Amniotic epithelial cell (primary cell): ENCODE measurements at places on chromosomes 12 and 14.

DNA sequence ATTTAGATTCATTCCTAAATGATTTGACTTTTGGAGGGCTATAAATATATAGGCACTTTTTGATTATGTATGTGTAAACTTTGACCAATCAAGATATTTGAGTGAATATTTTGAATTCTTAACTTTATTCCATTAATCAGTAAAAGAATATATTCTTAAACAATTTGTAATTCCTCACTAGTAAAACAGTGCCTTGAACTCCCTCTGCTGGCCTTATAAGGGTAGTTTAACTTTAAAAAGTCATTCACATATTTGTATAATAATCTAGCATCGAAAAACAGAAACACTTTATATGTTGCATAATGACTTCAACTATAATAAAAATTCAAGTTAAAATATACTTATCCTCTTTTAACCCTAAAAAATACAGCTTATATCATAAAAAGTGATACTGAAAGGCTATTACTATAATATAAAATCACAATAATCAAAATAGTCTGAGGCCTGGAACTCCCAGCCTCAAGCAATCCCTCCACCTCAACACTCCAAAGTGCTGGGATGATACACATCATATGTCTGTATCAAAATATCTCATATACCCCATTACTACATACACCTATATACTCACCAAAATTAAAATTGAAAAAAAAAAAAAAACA is 31.2 kb downstream of the CCDC59 start:
- peak; percentile 20 for DNase-seq

DNA sequence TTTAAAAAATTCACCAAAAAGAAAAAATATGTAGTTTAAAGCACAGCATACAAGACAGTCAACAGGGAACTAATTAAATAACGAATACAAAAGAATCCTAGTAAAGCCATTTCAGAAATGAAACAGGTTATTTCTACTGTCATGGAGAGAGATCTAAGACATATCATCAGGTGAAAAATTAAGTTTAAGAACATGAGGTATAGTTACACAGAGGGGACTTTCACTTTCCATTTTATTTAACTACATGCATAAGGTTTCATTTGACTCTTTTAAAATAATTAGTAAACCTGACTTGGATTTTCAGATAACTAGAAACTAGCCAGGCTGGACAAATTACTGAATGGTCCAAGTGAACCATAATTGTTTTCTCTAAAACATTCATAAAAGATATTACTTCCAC is 11.3 kb downstream of the SEC23A start:
- no peak for DNase-seq

DNA sequence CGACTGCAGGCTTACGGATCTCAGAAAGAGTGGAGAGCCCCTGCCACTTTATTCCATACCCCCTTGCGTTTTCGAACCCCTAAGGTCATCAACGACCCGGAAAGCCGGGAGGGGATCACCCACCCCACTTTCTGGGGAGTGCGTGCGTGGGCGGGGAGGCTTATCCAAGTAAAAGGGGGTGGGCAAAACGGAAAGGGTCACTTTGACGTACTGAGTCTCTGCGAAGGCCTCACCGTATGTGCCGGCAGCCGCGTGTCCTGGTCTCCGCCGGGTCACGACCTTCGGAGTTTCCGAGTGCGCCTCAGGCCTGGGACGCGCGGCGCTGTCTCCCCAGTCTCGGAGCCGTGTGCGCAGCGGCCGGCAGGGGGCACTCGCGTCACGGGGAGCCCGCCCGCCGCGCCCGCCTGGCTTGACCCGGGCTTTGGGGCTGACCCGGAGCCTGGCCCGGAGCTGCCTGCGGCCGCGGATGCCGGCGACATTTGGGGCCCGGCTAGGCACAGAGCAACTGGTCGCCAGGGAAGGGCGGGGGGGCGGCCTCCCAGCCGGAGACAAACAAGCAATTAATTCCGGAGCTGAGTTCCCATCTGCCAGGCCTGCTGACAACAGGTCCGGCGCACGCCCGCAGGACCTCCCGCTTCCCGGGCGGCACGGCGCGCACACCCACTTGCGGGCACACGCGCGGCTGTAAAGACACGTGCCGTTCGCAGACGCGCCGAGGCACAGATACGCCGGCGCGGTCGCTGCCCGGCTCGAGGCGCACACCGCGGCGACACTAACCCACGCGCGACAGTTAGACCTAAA is 890 bp upstream of the KIF26A start:
- peak; percentile 12 for DNase-seq

DNA sequence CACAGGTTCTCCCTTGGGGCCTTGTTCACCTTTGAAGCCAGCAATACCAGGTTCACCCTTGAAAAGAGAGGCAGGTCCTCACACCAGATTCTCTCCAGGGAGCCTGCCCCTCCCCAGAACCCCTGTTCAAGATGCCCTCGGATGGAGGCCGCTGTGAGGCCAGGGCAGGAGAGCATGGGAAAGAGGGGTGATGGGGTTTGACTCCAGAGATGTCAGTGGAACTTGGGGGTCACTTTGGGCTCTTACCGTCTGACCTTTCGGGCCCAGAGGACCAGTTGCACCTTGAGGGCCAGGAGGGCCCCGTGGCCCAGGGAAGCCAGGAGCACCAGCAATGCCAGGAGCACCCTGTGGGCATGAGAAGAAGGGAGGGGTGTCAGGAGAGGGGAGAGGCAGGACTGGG is 17.4 kb downstream of the COL2A1 start:
- DNase-seq, result no peak

DNA sequence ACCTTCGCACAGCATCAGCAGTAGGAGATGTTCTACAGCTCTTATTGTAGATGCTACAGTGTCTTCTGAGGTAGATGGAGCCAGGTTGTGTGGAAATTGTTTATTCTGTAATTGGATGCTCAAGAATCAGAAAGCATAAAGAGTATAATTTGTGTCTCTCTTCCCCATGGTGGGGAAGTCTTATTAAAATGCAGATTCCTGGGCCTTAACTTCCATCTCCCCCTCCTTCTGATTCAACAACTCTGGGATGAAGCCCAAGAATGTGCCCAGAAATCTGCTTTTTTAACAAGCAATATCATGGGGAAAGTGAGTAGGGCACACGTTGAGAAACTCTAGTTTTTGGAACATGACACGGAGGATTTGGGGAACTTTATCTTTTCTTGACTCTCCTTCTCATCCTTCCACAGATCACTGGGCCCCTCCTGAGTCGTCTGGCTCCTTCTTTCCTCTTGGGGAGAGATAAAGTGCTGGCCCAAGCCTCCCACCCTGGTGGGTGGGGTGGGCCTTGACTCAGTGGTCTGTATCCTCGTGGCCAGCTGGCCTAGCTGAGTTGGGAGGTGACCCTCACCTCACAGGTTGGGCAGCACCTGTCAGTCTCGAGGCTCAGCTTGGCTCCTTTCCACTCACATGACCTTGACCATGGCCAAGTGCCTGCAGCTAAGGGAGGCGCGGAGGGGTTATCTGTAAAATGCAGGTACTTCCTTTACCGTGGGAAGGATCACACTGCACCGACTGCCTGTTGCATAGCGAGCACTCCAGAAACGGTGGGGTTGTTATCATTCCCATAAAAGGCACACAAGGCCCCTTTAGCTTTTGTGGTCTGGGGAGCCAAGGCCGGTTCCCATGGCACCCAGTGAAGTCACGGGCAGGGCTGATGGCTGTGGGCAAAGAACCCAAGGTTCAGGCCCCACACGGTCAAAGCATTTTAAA is 141.9 kb downstream of the CHST11 start:
- no peak for DNase-seq

GRCh38 chr14:95901054-95901453 is 24.4 kb downstream of the TUNAR start:
- no peak for DNase-seq

- DNase-seq, result no peak
These were observed 140.9 kb downstream of the ESRRB start for GRCh38 chr14:76516884-76517283.

DNA sequence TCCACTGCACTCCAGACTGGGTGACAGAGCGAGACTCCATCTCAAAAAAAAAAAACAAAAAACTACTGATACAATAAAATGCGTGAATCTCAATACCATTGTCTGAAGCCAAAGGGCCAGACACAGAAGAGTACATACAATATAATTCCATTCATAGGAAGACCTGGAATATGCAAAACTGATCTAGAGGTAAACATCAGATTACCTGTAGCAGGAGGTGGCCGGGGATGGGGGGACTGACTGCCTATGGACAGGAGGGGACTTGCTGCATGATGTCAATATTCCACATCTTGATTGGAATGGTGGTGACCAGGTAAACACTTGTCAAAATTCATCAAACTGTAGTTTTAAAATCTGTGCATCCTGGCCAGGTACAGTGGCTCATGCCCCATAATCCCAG is 12.5 kb upstream of the FIGNL2 start:
- DNase-seq, result no peak

DNA sequence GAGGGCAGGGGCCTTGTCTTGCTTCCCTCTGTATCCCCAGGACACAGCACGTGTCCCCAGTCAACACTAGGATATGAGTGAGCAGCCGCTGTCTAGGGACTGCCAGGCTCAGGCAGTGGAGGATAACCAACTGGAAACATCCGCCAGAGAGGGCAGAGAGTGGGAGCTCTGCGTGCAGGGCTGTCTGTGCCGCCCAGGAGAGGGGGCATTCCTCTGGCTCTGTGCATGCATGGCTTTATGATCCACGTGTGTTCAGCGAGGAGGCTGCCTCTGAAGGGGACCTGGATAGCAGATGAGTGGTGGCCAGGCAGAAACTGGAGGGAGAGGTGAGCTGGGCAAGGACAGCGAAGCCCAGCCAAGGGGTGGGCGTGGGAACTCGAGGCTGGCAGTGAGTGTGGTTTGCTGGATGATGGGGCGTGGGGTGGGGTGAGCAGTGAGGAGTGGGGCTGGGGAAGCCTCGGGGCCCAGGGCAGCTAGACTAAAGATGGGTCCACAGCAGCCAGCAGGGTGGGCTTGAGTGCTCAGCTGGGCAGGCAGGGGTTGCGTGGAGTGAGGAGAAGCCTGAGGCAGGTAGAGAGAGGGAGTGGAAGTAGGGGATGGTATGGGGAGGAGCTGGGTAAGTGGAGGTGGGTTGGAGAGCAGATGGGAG is 72.9 kb downstream of the PRIMA1 start:
- DNase-seq, result no peak

DNA sequence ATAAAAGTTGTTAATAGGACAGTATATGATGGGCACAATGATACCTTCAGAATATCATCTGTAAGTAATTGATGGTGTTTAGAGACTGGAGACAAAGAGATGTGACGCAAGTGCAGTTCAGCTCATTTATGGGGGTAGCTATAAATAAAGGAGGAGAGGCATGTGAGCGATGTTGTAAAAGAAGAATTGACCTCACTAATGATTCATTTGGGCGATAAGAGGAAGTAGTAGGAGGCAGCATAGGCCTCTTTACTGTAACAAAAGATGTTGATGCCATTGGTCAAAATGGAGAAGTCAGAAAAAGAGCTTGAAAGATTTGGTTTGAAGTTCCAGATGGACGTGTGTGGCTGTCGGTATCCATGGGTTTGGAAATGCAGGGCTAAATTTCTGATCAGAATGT is 70.0 kb downstream of the FLRT2 start:
- DNase-seq, result peak; percentile 93

- peak; percentile 90 for DNase-seq
These were observed 117.6 kb downstream of the SCARB1 start for GRCh38 chr12:124745891-124746570.

DNA sequence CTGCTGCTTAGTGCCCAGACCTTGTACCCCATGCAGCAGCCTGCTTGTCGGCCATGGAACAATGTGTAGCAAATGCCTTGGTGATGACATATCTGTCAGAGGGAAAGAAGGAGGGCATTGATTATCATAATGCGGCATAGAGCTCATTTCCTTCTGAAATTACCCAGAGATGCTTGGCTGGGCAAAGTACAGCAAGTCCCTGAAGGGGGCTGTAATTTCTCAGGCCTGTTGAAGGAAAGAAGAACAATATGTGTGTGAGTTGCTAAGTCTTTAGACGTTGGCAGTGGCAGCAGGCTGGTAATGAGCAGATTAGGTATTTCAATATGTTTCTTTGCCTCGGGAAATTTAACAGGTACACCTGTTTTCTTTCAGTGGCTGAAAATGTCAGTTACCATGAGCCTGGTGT is 128.6 kb downstream of the CRADD start:
- DNase-seq, result peak; percentile 53

DNA sequence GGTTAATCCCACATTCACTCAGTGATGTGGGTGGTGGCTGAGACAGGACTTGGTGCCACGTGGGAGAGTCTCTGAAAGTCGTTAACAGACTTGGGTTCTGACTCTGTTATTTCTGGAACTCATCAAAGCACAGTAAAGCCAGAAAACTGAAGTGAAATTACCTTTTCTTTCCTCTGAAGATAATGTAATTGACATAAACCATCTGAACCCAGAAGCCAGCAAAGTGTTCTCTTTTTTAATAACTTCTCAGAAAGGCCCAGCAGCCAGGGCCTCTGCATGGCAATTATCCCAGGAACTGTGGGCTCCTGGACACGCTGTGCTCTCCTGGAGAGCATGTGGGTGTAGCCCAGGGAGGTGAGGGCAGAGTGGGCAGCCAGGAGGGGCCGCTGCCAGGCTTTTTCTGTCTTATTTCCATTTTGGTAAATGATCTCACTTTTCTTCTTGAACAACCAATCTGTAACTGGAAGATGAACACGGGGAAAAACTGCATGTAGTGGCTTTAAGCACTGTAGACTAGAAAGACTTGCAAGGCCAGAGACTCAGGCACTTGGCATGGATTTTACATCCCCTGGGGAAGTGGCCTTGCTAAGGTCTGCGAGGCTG is 444.1 kb upstream of the TMEM132C start:
- no peak for DNase-seq
